ENCODE measurements at places on chromosomes 4 and X. TPM values are rescaled to one million over a fixed set of nuclear protein-coding genes. Genes with fewer than 3 reads are reported as not detected.

DNA sequence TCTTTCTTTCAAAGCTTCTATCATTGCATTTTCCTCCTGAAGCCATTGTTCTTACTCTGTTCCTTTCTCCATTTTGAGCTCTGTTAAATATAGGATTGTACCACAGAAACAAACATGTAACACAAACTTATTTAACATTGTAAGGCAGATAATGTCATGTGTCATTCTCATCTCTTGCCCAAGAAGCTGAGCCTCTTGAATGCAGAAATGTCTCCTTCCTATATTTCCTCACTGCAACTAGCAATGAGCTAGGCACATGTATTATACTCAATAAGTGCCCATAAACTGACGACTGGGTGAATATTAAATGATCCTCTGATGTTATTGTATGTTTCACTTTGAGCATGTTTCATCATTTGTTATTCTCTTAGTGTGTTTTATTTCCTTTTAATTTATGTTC is 56.7 kb upstream of the SLC7A11 start:
- DNase-seq = no peak

DNA sequence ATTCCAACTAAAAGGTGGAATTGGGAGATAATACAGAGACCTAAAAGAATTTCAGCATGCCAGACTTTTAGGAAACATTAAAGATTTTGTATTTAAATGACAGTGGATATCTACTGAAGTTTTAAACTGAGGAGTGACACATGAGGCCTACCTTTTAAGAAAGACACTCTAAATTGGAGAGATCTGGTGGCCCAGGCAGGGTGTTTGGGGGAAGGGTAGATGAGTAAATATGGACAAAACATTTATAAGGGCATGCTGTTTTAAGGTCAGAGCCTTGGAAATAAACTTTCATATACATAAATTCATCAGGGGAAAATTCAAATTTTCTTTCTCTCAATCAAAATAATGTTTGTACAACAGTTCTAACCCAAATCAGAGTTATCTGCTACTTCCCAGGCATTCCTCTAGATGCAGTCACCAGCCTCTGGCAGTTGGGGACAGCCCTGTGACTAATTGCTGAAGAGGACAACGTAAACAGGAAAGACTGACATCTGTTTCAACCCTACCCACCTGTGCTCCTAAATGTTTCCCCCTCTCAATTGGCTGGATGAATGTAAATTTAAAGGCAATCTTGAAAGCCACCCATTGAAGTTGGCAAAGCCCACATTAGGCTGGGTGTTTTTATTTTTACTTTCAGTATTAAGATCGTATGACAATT is 1646.9 kb upstream of the ADGRL3 start:
- DNase-seq = no peak

RASL11B gene
- total RNA-seq = 0.30 TPM

GRCh38 chrX:121457096-121457495 is 409.7 kb downstream of the GLUD2 start:
- no peak for DNase-seq

GRCh38 chr4:102263024-102263787 is 82.1 kb downstream of the SLC39A8 start:
- no peak for DNase-seq

DNA sequence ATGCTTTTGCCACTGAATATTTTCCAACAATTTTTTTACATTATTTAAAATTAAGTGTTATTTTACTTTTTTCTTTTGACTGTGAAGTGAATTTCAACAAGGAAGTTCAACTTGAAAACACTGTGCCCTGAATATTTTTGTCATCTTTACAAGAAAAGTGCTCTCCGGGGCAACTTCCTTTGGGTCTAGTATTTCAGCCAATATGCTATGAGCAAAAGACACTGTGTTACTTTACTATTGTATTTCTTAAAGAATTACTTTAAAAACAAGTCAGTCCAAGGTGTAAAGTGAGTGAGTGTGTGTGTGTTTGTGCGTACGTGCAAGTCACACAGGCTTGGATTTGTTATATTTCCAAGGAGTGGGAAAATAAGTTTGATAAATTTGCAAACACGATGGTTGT is 7.6 kb upstream of the USP53 start:
- DNase-seq = no peak

- DNase-seq = no peak
These were observed 620.0 kb downstream of the ANKRD50 start for GRCh38 chr4:124092541-124092984.

- DNase-seq = no peak
These were observed 1.5 kb upstream of the FAM193A start for GRCh38 chr4:2534904-2535375.

CYBB gene
- 173 TPM for total RNA-seq

DNA sequence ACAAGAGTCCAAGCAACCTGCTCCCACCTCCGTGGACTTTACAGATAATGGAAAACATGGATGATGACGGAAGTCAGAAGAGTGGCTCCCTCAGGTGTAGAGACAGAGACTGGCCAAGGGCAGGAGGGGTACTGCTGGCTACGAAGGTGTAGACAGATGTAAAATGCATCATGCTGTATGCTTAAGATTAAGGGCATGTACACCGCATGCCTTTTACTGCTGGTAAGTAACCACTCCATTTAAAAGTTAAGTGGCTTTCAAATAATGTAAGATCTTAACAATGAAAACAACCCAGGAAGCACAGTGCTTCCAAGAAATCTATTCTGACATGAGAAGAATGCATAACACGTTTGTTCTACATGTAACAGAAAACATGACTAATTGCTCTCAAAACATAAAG is 76.9 kb upstream of the FAM9B start:
- no peak for DNase-seq

FOXR2 gene
- total RNA-seq = not detected

GRCh38 chr4:146585761-146586333 is 52.8 kb upstream of the POU4F2 start:
- DNase-seq = no peak

DNA sequence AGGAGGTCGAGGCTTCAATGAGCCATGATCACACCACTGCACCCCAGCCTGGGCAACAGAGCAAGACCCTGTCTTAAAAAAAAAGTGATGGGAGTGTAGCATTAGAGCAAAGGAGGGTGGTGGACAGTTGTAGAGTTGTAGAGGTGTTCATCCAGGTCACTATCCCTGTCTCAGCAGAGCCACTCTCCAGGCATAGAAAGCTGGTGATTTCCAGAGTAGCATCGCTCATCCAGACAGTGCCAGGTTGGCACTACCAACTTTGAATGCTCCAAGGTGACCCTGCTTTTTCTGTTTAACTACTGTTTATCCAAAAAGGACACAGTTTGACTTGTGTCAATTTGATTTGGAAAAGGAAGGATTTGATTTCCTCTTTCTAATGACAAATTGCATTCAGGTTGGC is 147.3 kb downstream of the USP46 start:
- DNase-seq = no peak

HTN3 gene
- not detected for total RNA-seq

GRCh38 chr4:19399001-19399400 is 852.7 kb upstream of the SLIT2 start:
- no peak for DNase-seq

DNA sequence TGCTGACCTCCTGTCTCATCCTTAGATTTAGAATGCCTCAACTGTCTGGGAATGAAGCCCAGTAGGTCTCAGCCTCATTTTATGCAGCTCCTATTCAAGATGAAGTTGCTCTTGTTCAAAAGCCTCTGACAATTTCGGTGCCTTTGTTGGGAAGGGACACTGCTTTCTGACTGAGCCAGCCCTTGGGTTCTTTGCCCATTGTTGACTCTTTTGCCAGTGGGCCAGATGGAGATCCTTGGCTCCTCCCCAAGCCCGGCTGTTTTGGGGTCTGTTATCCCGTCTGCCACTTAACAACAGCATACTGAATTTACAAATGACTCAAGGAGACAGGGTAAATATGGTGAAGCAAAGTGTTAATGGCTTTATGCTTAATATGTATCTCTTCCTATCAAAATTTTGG is 58.3 kb upstream of the PRKX start:
- no peak for DNase-seq

GRCh38 chrX:78658414-78658813 is 714 bp downstream of the RTL3 start:
- no peak for DNase-seq

All from upper lobe of left lung (tissue), 6 donors.